ENCODE measurements at places on chromosomes 11 and 22.
A peak's percentile ranks its signal among the peaks of the same experiment; 100 is the strongest.

- DNase-seq, result peak; percentile 4
Measured at GRCh38 chr11:128776424-128777284, 82.8 kb downstream of the FLI1 start.

DNA sequence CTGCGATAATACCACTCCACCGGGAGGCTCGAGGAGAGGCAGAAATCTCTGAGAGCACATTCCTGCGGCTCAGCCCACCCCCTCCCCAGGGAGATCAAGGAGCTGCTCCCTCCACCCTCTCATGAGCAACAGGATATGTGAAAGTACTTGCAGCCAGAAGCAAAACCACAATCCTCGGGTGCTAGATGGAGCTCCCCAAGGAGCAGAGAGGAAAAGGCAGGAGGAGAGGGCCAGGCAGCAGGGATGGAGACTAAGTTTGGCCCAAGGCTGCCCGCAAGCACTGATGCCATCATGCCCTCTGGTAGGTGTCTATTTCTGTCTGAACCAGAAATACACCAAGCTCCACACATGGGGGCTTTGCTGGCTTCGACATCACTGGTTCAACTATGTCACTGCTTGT lies 22.3 kb downstream of the VPS37C start:
- DNase-seq, result no peak

- no peak for DNase-seq
Measured at GRCh38 chr11:8766988-8767374, 84.4 kb downstream of the RPL27A start.

DNA sequence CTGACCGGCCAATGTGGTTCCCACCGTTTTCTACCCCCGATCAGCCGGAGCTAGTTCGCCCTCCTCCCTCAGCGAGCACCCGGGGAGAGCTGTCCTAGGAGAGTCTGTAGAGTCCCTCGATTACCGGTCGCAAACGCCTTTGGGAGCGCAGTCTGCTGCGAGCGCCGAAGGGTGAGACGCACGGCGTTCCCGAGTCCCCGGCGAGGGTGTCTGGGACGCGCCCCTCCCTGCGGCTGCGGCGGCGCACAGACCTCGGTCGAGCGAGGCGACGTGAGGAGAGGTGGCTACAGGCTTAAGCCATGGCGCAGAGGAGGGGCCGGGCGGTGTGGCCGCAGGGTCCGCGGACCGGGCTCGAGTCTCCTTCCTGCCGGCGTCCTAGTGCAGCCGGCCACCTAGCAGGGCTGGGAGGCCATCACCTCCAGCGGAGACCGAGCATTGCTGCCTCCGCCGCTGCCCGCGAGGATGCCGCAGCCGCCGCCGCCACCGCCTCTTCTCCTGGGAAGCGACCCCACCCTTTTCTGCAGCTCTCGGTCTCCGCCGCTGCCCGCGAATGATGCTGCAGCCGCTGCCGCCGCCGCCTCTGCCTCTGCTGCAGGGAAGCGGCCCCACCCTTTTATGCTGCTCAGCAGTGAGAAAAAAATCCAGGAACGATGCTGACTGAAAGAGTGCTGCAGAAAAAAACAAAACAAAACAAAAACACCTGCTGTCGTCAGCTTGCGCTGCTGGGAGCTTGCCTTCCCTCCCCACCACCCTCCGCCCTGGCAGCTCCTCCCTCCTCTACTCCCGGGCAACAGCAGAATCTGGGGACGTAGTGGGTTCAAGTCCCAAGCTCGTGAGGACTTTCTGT lies at the start of gene MAP6:
Gene MAP6, minus strand, starts transcription at position 588 of the 847 bp plus-strand sequence. CDS start 669 bp downstream, outside the sequence.
- DNase-seq, result no peak

- no peak for DNase-seq
Measured at GRCh38 chr11:128179512-128179911, 407.8 kb downstream of the ETS1 start.

DNA sequence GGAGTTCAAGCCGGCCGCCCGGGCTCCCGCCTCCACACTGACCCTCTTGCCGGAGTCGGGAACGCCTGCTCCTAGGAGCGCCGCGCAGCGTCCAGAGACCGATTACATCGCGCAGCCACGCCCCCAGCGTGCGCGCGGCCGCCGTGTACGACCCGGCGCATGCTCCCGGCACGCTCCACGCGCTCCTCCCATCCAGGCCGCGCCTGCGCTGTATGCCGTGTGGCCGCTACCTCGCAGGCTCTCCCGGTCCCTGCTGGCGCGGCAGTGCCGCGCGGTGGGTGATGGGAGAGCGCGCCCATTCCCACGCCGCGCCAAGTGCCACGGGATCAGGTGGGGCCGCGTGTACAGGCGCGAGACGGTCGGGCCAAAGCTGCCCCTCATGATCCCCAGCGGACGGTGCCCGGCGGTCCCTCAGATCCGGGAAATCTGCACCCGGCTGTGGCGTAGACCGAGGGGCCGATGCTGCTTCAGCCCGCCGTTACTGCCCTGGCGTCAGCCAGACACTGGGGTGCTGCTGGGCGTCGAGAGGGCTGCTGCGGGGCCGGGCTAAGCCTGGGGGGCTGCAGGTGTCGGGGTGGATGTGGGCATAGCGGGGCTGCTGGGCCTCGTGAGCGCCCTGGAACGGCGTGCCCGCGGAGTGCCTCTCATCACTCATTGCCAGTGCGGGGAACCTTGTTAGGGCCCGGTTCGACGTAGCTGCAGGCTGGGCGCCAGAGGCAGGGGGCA lies at the start of the genes GNB1L and RTL10:
Gene GNB1L, minus strand, starts transcription at position 97 of the 726 bp plus-strand sequence. CDS start 33,519 bp downstream, outside the sequence.
Gene RTL10, minus strand, starts transcription at position 97 of the 726 bp plus-strand sequence. CDS start 2,613 bp downstream, outside the sequence.
- peak; percentile 95 for DNase-seq
